Thoracic aorta (tissue), 2 donors: ENCODE measurements at places on chromosomes 4 and X.

DNA sequence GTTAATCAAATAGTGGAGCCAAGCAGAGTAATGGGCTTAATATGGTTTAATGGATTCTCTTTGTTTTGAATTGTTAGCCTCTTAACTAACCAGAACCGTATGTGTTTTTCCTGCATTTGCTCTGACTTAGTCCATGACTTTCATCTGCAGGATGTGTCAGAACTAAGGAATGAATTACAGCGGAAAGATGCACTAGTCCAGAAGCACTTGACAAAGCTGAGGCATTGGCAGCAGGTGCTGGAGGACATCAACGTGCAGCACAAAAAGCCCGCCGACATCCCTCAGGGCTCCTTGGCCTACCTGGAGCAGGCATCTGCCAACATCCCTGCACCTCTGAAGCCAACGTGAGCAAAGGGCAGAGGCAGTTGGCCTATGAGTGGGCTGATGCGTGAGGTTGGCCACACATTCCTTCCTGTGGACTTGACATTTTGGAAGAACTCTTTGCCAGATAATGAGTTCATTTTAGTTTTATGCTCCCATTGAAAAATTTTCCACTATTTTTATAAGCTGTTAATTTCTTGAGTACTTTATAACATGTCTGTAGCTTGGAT, 9.1 kb downstream of the MED28 start:
- no peak for DNase-seq

DNA sequence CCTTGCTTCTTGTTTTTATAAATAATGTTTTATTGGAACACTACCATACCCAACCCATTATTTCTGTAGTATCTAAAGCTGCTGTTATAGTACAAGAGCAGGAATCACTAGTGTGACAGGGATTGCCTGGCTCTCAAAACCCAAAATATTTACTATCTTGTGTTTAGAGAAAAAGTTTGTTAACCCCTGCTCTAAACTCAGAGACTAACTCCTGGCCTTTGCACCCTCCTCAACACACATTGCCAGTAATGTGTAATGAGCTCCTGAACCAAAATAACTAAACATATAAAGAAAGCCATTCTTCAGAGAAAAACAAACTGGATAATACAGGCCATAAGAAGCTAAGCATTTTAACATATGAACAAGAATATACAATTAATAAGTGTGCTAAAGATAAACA, 8.2 kb upstream of the FAT4 start:
- no peak for DNase-seq

- no peak for DNase-seq
Observed at GRCh38 chrX:12595720-12596119, 195.5 kb upstream of the PRPS2 start.

- DNase-seq, result no peak
Observed at GRCh38 chr4:158860856-158861255, 92.0 kb downstream of the FNIP2 start.

- no peak for DNase-seq
Observed at GRCh38 chrX:100994352-100995281, 25.1 kb downstream of the ARL13A start.

DNA sequence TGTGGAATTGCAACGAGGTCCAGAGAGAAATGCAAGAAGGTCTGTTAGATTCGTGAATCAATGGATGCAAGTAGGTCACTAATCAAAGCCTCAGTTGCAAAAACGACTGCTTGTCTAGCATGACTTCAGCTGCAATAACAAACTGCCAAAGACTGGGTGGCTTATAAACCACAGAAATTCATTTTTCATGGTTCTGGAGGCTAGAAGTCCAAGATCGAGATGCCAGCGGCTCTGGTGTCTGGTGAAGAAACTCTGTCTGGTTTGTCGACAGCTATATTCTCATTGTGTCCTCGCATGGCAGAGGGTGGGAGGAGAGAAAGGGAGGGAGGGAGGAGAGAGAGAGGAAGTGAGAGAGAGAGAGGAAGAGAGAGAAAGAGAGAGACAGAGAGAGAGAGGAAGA, 114.7 kb downstream of the MXRA5 start:
- DNase-seq, result no peak

DNA sequence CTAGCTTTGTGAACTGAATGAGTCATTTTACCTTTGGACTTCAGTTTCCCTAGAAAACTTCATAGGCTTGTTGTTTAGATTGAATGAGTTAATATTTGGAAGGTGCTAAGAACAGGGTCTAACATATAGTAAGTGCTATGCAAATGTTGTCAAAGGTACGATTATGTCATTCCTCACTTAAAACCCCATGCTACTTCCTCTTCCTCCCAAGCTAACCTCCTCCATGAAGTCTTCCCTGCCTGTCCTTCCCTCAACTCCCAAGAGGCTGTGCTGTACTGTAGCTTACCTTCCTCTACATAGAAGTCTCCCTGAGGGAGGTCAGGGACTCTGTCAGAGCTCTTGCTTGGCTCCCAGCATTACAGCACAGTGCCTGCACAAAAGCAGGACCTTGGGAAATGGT, 103.4 kb upstream of the PJA1 start:
- DNase-seq, result no peak

DNA sequence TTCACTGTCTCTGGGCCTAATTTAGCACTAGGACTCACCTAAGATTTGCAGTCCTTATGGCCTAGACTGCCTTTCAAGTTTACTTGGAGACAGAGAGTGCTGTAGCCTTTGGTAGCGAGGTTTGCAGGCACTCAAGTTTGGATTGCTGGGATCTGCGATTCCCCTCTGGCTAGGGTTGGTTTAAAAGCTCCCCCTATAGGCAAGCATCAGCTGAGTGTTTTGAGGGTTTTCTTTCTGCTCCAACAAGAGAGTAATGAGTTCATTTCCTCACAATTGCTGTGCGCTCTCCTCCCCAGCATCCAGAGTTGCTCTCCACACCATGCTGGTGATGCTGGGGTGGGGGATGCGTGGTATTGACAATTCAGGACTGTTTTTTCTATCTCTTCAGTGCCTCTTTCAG, 206.9 kb downstream of the GLUD2 start:
- no peak for DNase-seq

GRCh38 chrX:100615005-100615404, 21.6 kb downstream of the TSPAN6 start:
- DNase-seq, result no peak

- no peak for DNase-seq
Observed at GRCh38 chr4:95676190-95676589, 127.4 kb upstream of the UNC5C start.

GRCh38 chr4:7135389-7135746, 57.0 kb upstream of the SORCS2 start:
- no peak for DNase-seq

GRCh38 chr4:112881842-112882241, 167.6 kb upstream of the ANK2 start:
- no peak for DNase-seq

GRCh38 chr4:185115827-185116232, 27.2 kb upstream of the SLC25A4 start:
- DNase-seq, result no peak

GRCh38 chrX:132718431-132718958, 229.7 kb upstream of the MBNL3 start:
- DNase-seq, result no peak

DNA sequence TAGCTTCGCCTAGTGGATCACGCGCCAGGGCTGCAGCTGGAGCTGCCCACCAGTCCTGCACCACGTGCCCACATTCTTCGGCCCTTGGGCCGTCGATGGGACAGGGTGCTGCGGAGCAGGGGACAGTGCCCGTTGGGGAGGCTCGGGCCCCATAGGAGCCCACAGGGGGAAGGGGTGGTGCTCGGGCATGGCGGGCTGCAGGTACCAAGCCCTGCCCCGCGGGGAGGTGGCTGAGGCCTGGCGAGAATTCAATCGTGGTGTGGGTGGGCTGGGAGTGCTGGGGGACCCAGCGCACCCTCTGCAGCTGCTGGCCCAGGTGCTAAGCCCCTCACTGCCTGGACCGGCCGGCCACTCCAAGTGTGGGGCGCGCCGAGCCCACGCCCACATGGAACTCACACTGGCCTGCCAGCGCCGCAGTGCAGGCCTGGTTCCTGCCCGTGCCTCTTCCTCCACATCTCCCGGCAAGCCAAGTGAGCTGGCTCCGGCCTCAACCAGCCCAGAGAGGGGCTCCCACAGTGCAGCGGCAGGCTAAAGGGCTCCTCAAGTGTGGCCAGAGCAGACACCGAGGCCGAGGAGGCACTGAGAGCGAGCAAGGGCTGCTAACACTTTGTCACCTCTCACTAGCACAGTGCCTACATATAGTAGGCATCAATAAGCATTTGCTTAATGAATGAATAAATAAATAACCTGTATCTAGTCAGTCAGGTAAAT, 11.7 kb downstream of the SCFD2 start:
- DNase-seq, result no peak

- no peak for DNase-seq
Observed at GRCh38 chr4:123433573-123433972, 37.0 kb downstream of the SPRY1 start.

DNA sequence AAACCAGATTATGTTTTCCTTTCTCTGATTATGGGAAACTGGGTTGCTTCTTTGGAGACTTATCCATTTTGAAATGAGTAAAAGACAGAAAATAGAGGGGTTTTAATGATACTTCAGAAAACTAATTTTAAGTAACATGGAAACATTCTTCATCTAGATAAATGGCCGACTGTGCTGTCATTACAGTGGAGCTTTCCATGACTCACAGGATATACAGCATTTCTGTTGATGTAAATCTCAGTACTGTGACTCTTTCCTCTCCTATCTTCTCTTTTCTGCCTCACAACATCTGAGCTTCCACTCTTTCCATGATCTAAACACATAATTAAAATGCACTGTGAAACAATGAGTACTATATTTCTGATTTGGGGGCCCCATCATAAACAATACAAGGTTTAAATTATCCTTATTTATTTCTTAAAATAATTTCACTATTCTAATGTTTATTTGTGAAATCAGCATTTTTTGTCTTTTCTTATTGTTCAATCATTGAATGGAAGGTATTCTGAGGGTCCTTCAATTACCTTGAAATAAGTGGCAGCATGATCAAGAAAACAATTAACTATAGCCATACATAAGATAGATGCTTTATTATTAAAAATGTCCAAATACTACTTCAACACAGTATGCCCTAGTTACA, 19.3 kb downstream of the SEC24D start:
- DNase-seq, result no peak

- no peak for DNase-seq
Observed at GRCh38 chr4:5874811-5875449, 18.0 kb downstream of the CRMP1 start.

GRCh38 chrX:9147726-9148125, 113.8 kb upstream of the FAM9B start:
- DNase-seq, result no peak

DNA sequence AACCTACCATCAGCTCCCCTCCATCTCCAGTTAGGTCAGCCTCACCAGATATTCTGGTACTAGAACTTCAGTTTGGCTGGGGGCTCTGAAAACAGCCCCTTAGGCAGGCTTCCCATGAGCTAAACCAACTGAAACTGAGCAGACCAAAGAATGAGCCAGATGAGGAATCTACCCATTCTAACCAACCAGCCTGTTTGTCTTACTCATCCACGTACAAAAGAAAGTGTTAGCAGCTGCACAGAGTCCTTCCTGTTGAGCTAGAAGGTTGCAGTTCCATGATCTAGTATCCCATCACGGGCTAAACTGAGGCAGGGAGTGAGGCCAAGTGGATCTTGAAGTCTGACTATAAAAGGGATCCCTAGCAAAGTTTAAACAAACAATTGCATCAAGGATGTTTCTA, 17.5 kb downstream of the MAGEA9B start:
- DNase-seq, result no peak

GRCh38 chr4:175062183-175062592, 144.0 kb downstream of the ADAM29 start:
- no peak for DNase-seq

DNA sequence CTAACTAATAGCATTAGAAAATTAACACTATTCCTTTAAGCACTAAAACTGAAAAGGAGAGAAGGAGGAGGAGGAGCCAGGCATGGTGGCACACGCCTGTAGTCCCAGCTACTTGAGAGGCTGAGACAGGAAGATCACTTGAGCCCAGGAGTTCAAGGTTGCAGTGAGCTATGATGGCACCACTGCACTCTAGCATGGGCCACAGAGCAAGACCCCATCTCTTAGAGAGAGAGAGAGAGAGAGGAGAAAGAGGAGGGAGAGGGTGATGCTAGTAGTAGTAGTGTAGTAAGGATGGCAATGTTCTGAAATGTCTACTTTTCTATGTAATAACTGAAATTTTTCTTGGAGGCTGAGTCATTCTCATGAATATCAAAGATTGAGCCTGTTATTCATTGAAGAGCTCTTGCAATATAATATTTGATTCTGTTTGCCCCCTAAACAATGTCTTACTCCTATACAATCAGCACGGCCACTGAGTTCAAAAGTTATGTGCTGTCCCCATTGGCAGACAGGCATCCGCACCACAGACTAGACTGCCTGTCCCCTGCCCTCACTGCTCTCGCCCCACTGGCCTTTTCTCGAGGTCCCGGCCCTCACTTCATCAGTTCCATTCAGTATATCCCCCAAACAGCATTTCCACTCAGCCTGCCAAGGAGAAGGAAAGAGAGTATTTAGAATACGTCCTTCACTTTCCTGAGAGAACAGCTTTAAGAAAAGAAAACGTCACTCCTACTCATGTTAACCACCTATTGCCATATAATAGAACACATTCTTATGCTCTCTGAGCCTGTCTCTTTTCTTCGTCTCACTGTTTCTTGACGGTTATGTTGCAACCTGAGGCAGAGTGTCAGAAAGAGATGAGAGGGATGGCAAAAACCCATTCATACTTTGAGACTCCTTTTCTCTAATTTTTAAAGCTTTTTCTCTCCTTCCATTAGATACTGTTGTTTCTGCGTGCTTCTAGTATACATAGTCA, 238.1 kb downstream of the PALLD start:
- no peak for DNase-seq

DNA sequence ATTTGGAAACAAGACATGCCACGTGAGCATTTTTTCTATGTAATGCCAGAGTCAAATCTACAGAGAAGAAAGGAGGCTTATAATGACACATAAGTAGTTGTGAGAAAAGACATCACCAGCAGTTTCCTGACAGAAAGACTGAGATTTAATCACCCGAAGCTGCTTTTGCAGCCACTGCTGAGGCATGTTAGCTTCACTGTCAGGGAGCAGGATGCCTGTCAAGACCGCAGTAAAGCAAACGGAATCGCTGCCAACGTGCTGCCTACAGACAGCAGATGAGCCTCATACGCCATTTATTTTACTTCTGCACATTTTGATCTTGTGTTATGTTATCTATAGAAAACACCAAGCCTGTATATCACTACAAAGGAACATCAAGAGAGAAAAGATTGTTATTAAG, 68.7 kb upstream of the NDST3 start:
- no peak for DNase-seq

GRCh38 chr4:147828331-147828905, 96.5 kb downstream of the ARHGAP10 start:
- DNase-seq, result no peak
